Fibroblast of skin of right biceps (primary cell): ENCODE measurements at places on chromosomes 16 and 17.

DNA sequence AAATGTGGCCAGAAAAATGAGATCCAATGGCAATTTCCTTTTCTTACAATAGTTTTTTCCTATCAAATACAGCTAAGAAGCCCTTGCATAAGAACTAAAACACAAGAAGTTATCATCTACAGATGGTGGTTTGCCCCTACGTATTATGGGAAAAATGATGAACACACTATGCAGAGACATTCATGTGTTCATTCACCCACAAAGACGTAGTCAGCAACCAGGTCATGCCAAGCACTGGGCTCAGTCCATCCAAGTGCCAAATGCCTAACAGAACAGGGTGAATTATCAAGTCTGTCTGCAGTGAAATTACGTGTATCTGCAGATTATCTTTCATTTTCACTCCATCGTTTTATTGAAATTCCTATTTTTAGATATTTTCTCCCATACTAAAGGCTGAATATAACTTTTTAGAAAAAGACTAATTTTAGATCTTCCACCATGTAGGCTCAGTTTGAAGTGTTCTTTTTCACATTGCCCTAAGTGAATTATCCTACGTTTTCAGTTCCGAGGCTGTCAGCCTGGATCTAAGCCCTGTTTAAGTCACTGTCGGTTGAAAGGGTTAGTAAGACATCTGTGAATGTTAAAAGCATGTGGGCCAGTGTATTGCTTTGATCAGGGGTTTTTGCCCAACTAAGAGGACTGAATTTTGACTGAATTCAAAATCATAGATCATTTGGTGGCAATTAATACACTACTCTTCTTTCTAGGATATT, 78.1 kb upstream of the DHX40 start:
- DNase-seq = peak; percentile 17

- peak; percentile 77 for DNase-seq
Measured at GRCh38 chr16:3112058-3112880, at the start of gene ZNF205. Gene ZNF205 (plus strand): TSS chr16:3112586. CDS start chr16:3113431, 845 bp downstream.

DNA sequence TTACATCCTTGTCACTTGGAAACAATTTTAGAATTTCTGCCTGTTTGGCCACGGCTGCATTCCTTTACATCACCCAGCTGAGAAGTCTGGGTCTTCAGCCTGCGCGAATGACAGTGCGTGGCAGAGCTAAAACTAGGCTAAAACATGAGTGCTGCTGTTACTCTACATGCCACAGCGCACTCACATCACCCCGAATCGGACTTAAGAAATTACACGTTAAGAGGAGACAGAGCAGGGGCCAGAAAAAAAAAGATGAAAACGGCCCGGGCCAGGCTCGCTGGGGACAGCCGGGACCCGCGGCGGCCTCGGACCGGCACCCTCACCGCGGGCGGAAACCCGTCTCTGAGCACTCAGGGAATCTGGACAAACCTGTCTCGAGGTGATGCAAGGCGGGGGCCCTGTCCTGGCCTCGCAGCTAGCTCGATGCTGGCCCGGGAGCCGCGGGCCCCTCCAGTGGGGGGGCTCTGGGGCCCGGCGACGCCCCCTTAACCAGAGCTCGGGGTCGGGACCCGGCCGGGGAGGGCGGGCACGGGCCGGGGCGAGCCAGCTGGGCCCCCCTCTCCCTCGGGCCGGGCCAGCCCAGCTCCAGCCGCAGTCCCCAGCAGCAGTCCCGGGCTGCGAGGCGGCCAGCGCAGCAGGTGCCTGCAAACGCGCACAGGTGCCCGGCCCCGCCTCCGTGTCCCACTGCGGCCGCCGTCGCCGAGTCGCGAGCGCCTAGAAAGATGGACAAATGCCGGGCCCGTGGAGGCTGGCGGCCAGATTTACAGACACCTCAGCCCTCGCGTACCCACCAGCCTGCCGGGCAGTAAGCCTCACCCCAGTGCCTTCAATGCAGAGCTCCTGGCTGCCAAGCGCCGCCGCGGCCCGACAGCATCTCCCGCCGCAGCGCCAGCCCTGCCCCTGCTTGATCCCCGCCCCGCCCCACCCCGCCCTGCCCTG, at the start of gene AKTIP:
Gene AKTIP, minus strand, starts transcription at position 879 of the 939 bp plus-strand sequence. CDS start 2,950 bp downstream, outside the sequence.
- DNase-seq = peak; percentile 40

GRCh38 chr17:37322826-37323561, 52.8 kb upstream of the C17orf78 start:
- DNase-seq = no peak

DNA sequence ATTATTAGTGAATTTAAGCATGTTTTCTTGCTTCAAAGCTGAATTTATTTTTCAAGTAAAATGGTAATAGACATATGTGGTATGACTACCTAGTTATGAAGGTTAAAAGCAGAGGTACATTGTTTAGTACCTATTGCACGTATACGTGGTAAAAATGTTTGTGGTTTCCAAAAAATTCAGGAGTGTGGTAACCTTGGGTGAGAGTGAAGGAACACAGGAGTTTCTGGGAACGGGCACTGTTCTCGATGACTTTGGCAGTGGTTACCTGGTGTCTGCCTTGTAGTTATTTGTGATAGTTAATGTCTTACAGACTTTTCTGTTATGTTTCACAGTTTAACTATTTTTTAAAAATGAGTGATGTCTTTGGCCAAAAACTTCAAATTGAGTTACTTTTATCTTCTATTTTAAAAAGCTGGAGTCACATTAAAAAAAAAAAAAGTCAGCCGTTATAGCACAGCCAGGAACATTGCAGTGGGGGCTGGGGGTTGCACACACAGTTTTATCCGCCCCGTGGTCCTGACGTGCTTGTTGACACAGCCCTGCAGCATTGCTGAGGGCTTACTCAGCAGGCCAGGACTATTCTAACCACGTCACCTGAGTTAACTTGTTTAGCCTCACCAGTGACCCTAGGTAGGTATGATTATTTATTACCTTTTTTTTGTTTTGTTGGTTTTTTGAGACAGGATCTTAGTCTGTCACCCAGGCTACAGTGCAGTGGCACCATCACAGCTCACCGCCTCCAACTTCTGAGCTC, 10.9 kb downstream of the JPT2 start:
- no peak for DNase-seq

DNA sequence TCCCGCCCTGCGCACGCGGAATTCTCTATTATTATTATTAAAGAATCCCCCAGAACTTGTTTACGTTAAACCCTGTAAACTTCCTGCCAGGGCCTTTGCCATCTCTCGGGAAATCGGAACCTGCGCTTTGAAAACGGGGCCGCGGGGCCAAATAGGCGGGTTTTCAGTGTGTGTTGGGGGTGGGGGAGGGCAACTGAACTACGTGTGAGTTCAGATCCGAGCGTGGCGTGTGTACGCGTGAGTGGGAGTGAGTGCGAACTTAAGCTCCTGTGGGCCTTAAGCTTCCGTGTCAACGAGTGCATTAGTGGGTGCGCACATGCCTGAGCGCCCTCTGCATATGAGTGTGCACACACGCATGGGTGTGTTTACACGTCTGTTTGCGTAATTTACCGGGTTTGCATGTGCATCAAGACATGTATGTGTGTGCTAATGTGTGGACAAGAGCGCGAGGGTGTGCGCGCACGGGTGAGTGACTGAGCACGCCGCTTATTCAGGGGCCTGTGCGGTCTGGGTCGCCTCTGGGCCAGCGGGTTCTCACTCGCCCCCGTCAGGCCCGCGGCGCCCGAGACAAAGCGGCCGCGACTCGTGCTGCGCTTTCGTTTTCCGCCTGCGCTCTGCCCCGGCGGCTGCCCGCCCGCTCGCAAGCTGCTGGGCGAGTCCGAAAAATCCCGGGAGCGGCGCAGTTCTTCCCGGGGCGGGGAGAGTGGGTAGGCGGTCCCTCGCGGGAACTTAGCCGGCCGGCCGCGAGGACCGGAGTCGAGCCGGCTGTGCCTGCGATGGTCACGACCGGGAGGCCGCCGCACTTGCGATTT, 1.2 kb upstream of the FOXF1 start:
- DNase-seq = peak; percentile 72

- no peak for DNase-seq
Measured at GRCh38 chr17:11284811-11285210, 43.8 kb downstream of the SHISA6 start.

- DNase-seq = no peak
Measured at GRCh38 chr16:23373436-23374219, 71.5 kb downstream of the SCNN1B start.

DNA sequence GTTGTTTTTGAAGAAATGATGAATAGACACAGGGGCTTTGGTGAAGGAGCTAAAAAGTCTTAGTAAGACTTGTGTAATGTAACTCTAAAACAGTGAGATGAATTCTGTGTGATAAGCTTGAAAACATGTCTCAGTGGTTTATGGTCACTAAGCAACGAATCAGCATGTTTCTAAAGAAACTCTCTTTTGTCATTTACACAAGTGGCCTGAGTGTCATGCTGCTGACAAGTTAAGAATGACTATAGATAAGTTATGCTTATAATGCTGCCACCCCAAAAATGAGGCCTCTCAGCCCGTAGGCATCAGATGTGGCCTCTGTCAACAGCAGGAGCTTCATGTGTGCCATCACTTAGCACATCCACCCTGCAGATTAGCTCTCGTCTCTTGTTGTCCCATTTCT, 8.7 kb downstream of the COX10 start:
- no peak for DNase-seq

GRCh38 chr17:63688396-63689020, 11.4 kb downstream of the LIMD2 start:
- DNase-seq = no peak
